Keratinocyte (primary cell): ENCODE measurements at places on chromosomes 2 and 18. TPM values are rescaled to one million over a fixed set of nuclear protein-coding genes. Genes with fewer than 3 reads are reported as not detected.

Gene KRTCAP3
- 8.6 to 22.9 TPM (median 14.7 TPM) in 3 replicates for polyA plus RNA-seq

Gene TMEM198
- 0.81 to 1.5 TPM (median 0.82 TPM) in 3 replicates for polyA plus RNA-seq

Gene RBM43
- polyA plus RNA-seq: 1.9 to 2.7 TPM (median 2.1 TPM) in 3 replicates

Gene NXPH2
- polyA plus RNA-seq: not detected in 3 replicates

Gene GKN1
- polyA plus RNA-seq: 0.15 to 0.75 TPM (median 0.49 TPM) in 3 replicates

Gene SPATA3
- polyA plus RNA-seq: not detected in 3 replicates

Gene CAPN14
- polyA plus RNA-seq: 0.57 to 2.2 TPM (median 1.1 TPM) in 3 replicates

Gene IL1R2
- 24.6 to 57.3 TPM (median 47.7 TPM) in 3 replicates for polyA plus RNA-seq

Gene SLC38A11
- not detected in 3 replicates for polyA plus RNA-seq

DNA sequence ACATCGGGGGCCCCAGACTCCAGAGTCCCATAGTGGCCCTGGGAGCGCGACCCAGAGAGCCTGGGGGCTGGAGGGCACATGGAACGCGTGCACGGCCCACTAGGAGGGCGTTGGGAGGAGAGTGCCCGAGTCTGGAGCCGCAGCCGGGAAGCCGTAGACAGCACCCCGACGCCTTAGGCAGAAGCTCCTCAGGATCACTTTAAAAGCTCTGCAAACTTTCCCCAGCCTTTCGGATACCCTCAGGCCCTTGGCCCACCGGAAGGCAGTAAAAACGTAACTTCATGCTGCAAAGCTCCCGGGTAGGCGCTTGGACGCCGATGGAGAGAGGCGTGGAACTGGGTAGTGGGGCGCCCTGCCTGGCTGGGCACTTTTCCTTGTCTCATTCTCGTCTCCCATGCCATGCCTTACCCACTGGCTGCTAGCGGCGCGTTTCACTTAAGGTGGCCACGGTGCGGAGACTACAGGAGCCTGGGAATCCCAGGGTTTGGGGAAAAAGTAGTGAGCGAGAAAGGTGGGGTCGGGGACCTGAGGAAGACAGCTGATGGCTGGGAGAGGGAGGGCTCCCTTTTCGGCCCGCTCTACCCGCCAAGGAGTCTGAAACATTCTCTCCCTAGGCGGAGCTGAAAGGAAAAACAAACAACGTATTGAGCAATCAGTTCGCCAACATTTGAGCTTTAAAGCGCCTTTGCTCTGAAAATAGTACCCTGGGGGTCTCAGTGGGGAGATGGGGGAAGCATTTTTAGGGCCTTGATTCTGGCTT lies 141.8 kb downstream of the MEIS1 start:
- DNase-seq: no peak

DNA sequence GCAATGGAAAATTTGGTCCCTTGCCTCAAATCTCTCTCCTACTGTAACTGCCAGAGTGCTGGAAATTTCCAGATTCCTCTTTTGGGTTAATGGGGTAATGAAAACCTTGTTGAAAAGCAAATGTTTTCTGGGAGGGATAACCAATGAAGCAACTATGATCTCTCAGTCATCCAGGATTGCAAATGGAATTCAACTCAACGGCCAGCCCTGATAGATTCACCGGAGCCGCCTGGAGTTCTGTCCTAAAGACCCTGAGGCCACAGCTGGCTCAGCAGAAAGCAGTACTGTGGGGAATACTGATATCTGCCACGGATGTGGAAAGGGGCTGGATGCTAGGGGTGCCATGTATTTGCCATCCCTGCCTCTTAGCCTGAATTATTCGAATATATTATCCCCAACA lies 167.8 kb downstream of the NRP2 start:
- DNase-seq: no peak

DNA sequence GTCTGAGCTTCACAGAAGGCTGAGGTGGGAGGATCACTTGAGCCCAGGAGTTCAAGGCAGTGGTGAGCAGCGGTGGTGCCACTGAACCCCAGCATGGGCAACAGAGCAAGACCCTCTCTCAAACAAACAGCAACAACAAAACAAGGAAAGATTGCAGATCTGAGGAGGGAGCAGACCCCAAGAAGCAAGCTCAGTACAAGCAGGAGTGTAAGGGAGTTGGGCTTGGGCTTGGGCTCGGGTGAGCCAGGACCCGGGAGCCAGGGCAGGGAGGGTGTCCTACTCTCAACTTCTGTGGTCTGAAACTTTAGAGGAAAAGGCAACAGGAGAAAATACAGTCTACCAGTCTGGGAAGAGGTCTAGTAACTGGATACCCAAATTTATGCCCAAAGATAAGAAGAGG lies 92.0 kb upstream of the RAB12 start:
- no peak for DNase-seq

GRCh38 chr2:203741566-203741965 lies 35.1 kb downstream of the CD28 start:
- DNase-seq: no peak

DNA sequence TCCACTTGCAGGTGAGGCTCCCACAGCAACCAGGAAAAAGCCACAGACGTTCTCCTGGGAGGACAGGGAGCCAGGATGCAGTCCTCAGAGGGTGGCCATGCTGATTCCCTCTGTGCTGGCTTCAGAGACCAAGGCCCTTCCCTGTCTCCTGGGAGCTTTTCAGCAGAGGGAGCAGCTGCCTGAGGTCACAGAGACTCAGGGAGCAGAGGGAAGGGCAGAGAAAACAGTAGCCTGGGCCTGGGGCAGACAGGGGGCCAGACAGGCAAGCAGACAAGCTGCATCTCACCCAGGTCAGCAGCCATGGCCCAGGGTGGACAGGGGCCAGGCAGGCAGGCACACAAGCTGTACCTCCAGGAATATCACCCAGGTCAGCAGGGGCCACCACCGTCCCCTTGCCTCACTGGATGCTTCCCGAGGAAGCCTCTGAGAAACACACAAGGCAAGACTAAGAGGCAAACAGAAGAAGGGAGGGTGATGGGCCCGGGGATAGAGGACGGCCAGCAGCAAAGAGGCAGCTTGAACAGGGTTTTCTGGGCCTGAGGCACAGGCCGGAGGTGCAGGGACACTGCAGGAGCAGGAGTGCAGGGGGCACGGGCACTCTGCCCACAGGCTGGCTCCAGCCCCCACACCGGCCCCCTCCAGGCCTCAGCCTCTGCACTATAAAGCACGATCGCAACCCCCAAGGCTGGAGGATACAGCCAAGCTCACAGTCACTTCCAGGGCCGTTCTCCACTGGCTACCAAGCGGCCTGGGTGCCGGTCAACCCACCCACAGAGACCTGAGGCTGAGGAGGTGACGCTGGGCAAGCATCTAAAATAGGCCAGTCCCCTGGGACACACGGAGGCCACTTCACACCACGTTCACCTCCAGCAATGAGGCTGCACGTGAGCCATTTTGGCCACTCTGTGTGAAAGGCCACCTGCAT lies 6.1 kb downstream of the SLC66A2 start:
- DNase-seq: no peak

- DNase-seq: no peak
Measured at GRCh38 chr2:52936029-52936428, 831.6 kb upstream of the CHAC2 start.

GRCh38 chr2:111042261-111042660 lies 78.5 kb upstream of the BCL2L11 start:
- DNase-seq: no peak

DNA sequence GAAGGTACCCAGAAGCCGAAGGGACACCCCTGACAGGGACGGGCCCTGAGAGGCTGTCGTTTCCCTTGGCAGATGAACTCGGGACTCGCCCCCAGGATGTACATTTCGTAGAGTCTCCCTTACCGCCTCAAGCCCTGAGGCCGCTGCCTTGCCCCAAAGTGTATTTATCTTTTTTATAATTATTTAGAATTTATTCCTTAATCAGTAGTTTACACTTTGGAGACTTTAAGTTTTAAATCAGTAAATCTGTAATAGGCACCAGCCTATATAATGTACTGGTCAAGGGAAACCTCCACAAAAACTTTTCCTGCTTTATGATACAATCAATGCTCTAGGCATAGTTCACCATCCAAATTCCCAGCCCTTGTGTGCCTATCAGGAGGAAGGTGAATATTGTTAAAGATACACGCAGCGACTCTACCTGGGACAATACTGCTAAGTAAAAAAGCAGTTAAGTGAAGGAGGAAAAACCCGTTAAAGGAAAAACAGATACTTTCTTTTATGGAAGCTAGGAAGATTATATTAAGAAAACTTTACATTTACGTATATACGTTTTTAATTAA lies 848 bp downstream of the VRK2 start:
- no peak for DNase-seq

DNA sequence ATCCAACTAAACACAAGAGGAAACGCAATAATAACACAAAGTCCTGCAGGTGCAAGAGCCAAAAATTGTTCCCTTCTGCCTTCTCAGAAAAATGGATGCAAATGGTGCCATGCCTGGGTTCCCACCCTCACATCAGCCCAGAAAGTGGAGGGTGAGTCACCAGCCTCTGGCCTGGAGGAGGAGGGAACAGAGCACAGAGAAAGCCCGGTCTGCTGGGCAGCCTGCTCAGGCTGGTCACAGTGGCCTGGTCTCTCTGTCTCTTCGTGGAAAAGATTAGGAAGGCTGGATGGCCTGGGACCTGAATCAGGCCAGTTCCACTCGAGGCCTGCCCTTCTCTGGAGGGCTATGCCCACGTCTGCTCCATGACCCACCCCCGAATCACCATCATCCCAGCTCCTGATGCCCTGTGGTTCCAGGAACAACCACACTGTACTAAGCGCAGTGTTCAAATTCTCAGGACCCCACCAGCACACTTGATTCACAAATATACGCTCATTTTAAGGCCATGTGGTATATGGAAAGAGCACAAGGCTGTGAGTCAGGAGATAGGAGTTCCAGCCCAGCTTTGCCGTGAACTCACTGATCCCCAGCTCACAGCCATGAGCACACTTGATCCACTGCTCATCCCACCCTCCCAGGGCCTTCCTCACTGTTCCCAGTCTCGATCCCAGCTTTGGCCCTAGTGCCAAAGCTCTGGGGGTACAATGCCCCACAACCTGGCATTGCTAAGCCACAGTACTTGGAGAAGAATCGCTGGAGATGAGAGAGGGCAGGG lies 82.1 kb downstream of the ZBTB7C start:
- no peak for DNase-seq

- DNase-seq: no peak
Measured at GRCh38 chr2:189440947-189441708, at the start of gene WDR75. Gene WDR75 (plus strand): TSS chr2:189441474. CDS start chr2:189441493, 19 bp downstream.
